Vagina (tissue), 2 donors: ENCODE measurements at places on chromosomes 16 and 17.

DNA sequence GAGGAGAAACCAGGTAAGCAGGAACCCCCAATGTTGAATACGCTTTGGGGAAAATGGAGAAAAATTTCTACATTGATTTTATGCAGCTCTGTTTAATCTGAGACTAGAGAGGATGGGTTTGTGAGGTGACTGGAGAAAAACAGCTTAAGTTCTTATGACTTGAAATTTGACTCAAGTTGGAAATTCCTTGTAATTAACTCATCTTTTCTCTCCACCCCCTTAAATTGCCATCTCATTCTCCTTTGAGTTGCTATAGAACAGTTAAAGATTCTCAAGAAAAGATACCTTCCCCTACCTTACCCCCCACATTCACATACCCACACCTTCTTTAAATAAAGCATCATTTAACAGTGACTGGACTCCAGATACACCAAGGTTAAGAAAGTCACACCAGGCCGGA is 24.2 kb downstream of the ZNRF1 start:
- DNase-seq: no peak

DNA sequence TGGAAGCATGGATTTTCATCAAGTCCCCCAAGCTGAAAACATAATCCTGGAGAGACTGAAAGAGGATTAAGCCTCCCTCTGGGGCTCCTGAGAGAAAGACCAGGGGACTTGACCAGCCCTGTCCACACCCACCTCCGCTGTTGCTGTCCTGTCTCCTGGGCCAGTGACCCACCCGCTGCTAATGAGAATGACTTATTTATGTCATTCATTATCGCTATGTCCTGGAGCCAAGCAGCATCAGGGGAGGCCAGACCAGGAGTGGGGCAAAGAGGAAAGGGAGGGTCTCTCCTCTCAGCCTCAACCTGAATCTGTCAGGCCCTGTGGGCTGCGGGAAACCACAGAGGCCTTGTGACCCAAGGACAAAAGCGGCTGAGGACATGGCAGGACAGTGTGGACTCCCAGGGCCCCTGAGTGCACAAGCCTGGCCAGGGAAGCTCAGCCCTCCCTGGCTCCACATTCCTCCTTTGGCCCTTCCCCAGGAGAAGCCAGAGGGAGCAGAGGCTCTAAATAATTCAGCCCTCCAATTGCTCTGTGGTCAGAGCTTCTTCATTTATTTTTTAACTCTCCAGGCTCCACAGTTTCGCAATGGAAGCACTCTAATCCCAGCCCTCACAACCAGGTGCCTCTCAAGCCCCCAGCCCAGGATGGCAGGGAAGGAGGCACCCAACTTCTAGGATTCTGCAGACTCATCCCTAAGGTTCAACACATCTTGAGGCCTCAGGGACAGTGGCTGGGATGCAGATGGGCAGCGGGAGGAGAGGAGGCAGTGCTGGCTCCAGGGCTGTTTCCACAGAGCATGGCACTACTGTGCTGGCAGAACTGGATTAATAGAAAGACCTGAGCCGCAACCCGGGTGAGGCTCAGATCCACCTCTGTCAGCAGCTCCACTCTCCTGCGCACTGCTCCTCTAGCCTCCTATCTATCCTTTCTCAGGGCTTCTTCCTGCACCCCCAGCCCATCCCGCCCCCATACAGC is 19.1 kb downstream of the CUEDC1 start:
- no peak for DNase-seq

- DNase-seq: no peak
Measured at GRCh38 chr17:75271955-75272847, 1.2 kb upstream of the MIF4GD start.

- DNase-seq: no peak
Measured at GRCh38 chr17:39118674-39119419, 32.6 kb downstream of the PLXDC1 start.
